ENCODE measurements at places on chromosomes 12 and 14.
A peak's percentile ranks its signal among the peaks of the same experiment; 100 is the strongest.

DNA sequence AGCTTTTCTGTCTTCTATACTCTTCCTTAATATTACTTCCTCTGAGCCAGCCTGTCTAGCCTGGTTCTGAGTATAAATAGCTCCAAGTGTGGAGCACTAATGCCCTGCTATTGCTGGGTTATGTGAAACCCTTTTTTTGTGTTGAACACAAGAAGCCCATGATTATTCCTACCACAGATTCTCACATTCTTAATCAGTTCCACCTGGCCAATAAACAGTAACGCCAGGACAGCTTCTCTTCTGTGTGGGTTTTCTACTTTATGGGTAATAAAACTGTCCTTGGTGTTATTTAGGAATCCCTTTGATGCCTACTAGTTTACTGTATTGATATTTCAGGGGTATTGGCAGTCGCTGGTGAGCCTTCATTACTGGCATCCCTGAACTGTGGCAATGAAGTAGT, 48.9 kb upstream of the LRIG3 start:
- no peak for DNase-seq

DNA sequence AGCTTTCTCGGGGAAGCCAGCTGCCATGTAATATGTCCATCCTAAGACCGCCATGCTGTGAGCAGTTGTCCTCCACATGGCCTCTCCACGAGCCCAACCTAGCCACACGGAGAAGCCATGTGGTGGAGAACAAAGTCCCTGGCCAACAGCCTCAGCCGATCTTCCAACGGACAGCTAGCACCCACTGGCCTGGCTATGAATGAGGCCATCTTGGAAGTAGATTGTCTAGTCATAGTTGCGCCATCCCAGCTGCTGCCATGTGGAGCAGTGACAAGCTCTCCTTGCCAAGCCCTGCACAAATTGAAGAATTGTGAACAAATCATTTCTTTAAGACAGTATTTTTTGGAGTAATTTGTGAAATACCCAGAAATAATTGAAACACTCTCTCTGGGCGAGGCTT, 49.3 kb upstream of the USP44 start:
- DNase-seq = no peak

DNA sequence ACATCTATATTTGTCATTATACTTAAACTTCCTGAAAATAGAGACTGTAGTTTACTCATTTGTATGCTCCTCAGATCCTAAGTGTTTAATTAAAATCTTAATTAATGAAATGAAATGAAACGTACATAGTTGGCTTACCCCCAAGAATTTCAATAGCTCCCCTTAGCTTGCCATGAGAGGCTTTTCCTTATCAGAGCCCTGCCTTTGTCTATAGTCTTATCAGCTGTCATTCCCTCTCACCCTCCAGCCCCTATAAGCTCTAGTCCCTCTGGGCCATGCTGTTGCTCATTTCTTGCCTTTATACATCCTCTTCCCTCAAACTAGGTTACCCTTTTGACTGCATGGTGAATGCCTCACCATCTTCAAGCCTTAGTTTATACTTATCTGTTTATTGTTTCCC, 1.1 kb upstream of the RTRAF start:
- no peak for DNase-seq

GRCh38 chr14:54450535-54450934, 9.4 kb upstream of the CNIH1 start:
- DNase-seq = no peak

- no peak for DNase-seq
Measured at GRCh38 chr12:44507461-44507860, 368.7 kb downstream of the NELL2 start.

- no peak for DNase-seq
Measured at GRCh38 chr14:101719708-101720107, 41.8 kb upstream of the PPP2R5C start.

DNA sequence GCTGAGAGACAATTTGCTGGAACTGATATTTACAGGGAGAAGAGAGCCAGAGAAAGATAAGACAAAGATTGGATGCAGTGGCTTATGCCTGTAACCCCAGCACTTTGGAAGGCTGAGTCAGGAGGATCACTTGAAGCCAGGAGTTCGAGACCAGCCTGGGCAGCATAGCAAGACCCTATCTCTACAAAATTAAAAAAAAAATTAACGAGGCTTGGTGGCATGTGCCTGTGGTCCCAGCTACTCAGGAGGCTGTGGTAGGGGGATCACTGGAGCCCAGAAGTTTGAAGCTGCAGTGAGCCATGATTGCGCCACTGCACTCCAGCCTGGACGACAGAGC, 2.9 kb upstream of the P2RX7 start:
- DNase-seq = no peak

GRCh38 chr12:115423546-115423987, 739.6 kb upstream of the TBX3 start:
- no peak for DNase-seq

- DNase-seq = no peak
Measured at GRCh38 chr12:100077367-100077766, 65.3 kb downstream of the BLTP3B start.

DNA sequence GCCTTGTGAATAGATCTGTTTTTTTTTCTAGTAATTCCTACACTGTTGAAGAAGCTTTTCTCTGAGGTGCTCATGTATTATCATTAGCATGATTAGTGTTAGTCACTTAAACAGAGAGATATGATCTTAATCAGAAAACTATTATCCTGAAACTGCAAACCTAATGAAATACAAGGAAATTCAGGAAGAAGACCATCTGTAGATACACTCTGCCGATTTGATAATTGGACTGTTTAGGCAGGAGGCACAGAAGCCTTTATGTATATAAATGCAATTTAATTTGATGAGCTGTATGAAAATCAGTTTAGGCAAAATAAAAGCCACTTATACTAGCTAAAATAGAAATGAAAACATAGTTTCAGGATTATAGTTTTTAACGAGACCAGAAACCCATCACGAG, 23.3 kb downstream of the PDZRN4 start:
- DNase-seq = no peak

GRCh38 chr12:62575036-62575435, 108.4 kb downstream of the MON2 start:
- DNase-seq = no peak

DNA sequence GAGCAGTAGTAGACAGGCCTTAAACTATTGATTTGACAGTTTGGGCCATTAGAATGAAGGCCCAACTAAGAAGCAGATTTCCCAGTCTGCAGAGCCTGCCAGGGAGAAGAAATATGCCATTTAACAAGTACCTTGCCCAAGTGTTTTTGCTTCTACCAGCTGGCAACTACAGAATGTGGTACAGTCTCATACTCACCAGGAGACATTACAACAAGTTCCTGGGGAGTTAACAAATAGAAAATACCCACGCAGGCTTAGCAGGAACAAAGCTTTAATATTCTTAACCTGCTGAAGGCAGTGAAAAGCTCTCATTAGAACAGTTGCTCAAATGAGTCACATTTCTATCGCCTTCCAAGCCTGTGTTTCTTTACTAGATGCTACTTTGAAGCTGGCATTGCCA, 241.0 kb downstream of the TMEM117 start:
- peak; percentile 82 for DNase-seq

GRCh38 chr14:102222009-102222575, 82.4 kb downstream of the WDR20 start:
- DNase-seq = no peak

- no peak for DNase-seq
Measured at GRCh38 chr12:7907009-7907408, 29.0 kb downstream of the SLC2A3 start.

GRCh38 chr14:100239211-100239839, 381 bp downstream of the YY1 start:
- DNase-seq = no peak

DNA sequence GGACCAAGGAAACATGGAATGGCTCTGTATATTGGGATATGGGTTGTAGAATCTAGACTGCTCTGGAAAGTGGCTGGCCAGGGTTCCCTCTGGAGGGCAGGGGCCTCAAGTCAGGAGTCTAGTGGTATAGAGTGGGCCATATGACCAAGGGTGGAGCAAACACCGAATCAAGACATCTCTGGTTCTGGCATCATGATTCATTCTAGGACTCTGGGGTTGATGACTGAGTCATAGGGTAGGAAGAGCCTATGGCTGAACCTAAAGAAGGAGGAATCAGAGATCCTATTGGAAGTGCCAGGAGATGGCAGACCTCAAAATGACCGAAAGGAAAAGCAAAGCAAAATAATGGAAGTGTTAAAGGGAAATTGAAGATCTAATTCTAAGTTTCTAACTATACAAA, 356.4 kb upstream of the PRICKLE1 start:
- DNase-seq = no peak

GRCh38 chr14:35202195-35202594, 79.8 kb downstream of the PRORP start:
- no peak for DNase-seq

GRCh38 chr14:93566065-93566693, 135.4 kb downstream of the UNC79 start:
- no peak for DNase-seq

GRCh38 chr14:102206918-102207317, 67.2 kb downstream of the WDR20 start:
- no peak for DNase-seq

- no peak for DNase-seq
Measured at GRCh38 chr14:65156568-65157366, 54.5 kb upstream of the MAX start.

DNA sequence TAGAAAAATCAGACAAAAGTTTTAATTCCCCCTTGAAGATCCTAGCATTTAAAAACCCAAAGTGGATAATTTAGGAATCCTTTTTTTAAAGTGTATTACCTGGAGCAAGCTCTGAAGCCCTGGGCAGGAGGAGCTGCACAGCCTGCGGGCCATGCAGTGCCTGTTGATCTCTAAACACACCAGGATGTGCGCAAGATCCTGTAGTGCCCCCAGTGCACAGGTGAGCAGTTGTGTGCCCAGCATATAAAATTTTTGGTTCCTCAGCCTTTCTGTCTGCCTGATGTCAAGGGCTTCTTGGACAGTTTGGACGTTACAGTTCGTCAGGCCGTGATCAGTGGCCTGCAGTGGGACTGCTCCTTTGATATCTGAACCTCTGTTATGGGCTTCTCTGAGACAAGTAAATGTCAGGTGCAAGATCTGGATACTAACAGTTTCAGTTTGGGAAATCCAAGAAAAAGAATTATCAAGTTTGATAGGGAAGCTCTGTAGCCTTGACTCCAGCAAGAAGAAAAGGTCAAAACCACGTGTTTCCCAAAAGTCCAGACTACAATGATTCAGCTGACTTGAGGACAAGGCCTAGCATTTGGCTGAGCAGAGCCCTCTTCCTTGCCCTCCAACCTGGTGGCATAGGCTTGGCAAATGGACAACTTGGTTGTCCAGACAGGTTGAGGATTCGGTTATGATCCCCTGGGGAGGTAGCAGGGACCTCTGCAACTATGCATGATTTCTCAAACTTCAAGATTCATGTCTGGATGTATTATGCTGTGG, 1.0 kb downstream of the ATXN7L3B start:
- no peak for DNase-seq

DNA sequence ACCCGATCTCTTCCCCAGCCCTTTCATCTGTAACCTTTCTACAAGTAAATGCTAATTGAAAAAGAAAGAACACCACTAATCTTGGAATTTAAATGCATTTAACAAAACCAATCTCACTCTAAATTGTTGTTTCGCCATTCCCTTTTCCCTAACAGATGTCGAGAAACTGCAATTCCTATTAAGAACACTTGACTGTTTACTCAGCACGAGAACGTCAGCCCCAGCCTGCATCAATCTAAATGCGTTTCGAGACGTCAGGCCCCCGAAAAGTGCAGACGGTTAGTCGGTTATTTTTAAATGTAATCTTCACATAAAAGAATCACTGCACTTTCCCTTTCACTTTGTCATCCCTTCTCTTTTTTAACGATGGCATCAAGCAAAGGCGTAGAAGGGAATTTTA, 837.6 kb downstream of the VRK1 start:
- no peak for DNase-seq

DNA sequence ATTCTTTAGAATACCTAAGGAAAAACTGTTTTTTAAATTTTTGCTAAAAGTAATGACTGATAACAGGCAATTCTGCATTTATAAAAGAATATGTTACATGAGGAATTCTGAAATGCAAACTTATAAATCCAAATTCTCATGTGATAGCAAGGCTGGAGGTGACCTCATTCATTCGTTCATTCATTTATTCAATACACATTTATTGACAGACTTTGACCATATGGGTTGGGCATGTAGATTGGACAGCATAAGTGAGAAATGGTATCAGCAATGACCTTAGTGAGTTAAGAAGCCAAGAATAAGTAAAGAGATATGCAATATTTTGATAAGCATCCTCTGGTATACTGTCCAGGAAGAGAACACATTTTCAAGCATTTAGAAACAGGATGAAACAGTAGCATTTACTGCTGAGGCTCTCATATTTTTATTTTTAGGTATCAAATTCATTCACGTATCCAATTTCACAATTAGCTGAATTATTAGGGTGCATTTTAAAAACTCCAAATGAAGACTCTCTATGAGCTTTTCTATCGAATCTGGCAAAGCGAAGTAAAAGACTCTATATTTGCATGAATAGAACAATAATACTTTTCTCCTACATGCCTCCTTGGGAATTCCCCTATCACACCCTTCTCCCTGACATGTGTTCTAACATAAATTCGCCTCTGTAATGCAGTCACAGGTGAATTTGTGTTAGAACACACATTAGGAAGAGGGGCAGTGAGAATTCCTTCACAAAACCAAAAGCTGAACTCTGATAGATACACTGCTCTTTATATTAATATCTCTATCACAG, 49.9 kb downstream of the PEBP1 start:
- DNase-seq = no peak

- no peak for DNase-seq
Measured at GRCh38 chr14:97712471-97712870, 915.3 kb downstream of the VRK1 start.

GRCh38 chr14:52494444-52494843, 57.9 kb downstream of the TXNDC16 start:
- no peak for DNase-seq

- DNase-seq = no peak
Measured at GRCh38 chr12:50006280-50006679, 19.0 kb downstream of the RACGAP1 start.

DNA sequence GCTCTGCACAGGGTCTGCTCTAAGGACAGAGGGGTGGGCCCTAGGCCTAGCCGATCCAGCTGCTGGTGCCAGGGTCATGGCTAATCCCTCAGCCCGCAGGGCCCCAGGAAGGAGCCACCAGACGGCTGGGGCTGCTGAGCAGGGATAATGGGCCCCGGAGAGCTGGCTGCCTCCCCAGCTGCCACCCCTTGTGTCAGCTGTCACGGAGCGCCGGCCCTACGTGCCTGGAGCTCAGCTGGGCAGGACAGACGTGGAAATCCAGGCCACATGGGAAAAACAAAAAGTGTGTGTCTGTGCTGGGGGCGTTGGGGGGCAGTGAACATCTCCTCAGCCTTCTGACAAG, 36.2 kb downstream of the CHGA start:
- no peak for DNase-seq

DNA sequence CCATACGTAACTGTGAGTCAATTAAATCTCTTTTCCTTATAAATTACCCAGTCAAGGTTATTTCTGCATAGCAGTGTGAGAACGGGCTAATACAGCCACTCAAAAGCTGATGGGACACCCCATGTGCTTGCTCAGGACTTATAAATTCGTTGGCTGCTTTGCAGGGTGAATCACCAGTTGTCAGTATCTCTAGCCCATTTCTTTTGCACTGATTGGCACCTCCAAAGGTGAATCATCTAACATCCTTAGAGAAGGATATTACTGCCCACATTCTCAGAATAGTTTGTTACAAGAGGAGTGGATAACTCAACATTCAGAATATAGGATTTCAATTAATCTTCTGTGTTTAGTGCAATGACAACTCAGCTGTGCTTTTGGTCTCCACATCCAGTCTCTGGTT, 601.5 kb downstream of the KCNH5 start:
- peak; percentile 54 for DNase-seq

All from retinal pigment epithelial cell (primary cell).